ENCODE measurements at places on chromosomes 11 and 22. TPM values are rescaled to one million over a fixed set of nuclear protein-coding genes. Genes with fewer than 3 reads are reported as not detected.

TCP11L1 gene
- 60.8 TPM for total RNA-seq

TSPAN32 gene
- 2.1 TPM for total RNA-seq

B4GALNT4 gene
- 1.5 TPM for total RNA-seq

MRGPRE gene
- total RNA-seq = not detected

OR51F1 gene
- not detected for total RNA-seq

KRTAP5-7 gene
- 0.61 TPM for total RNA-seq

TNNT3 gene
- not detected for total RNA-seq

POLR2L gene
- total RNA-seq = 69.6 TPM

CCDC116 gene
- 0.61 TPM for total RNA-seq

SDF2L1 gene
- 16.4 TPM for total RNA-seq

TOLLIP gene
- total RNA-seq = 43.6 TPM

CYB5R2 gene
- total RNA-seq = 27.1 TPM

TESMIN gene
- 0.24 TPM for total RNA-seq

EMSY gene
- 20.1 TPM for total RNA-seq

TLCD5 gene
- total RNA-seq = 6.5 TPM

MRGPRX3 gene
- not detected for total RNA-seq

SAA2 gene
- not detected for total RNA-seq

SCGB1C1 gene
- total RNA-seq = not detected

CARD10 gene
- 17.4 TPM for total RNA-seq

CEP164 gene
- 34.9 TPM for total RNA-seq

SLC22A8 gene
- total RNA-seq = not detected

SLC5A12 gene
- 0.16 TPM for total RNA-seq

SCO2 gene
- total RNA-seq = 3.2 TPM

CHRM4 gene
- total RNA-seq = 0.16 TPM

NCAM1 gene
- total RNA-seq = 4.2 TPM

SUSD2 gene
- total RNA-seq = 3.4 TPM

EMID1 gene
- total RNA-seq = 6.8 TPM

EFCAB6 gene
- 2.6 TPM for total RNA-seq

CDC42EP2 gene
- total RNA-seq = 79.5 TPM

MUC2 gene
- total RNA-seq = not detected

CABP4 gene
- not detected for total RNA-seq

SERPIND1 gene
- not detected for total RNA-seq

FOLR1 gene
- total RNA-seq = 0.24 TPM

KCTD14 gene
- 6.0 TPM for total RNA-seq

GNAZ gene
- 6.9 TPM for total RNA-seq

LGALS12 gene
- not detected for total RNA-seq
